GM04504 (cell line): ENCODE measurements at places on chromosomes 6 and 20.
A peak's percentile ranks its signal among the peaks of the same experiment; 100 is the strongest.

- no peak for DNase-seq
Measured at GRCh38 chr6:30157581-30157980, 3.4 kb downstream of the TRIM10 start.

- no peak for DNase-seq
Measured at GRCh38 chr20:25062841-25063240, 4.9 kb upstream of the ACSS1 start.

GRCh38 chr20:36466089-36466488, 75.2 kb upstream of the MYL9 start:
- DNase-seq: no peak

- DNase-seq: no peak
Measured at GRCh38 chr20:43900121-43900466, 14.6 kb upstream of the TOX2 start.

GRCh38 chr6:105363100-105363754, 39.7 kb downstream of the PREP start:
- peak; percentile 27 for DNase-seq

DNA sequence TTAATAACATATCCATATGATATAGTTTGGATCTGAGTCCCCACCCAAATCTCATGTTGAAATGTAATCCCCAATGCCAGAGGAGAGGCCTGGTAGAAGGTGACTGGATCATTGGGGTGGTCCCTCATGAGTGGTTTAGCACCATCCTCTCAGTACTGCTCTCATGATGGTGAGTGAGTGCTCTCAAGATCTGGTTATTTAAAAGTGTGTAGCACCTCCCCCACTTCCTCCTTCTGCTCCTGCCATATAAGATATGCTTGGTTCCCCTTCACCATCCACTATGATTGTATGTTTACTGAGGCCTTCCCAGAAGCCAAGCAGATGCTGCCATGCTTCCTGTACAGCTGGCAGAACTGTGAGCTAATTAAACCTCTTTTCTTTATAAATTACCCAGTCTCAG, 22.9 kb downstream of the IRF4 start:
- DNase-seq: no peak

DNA sequence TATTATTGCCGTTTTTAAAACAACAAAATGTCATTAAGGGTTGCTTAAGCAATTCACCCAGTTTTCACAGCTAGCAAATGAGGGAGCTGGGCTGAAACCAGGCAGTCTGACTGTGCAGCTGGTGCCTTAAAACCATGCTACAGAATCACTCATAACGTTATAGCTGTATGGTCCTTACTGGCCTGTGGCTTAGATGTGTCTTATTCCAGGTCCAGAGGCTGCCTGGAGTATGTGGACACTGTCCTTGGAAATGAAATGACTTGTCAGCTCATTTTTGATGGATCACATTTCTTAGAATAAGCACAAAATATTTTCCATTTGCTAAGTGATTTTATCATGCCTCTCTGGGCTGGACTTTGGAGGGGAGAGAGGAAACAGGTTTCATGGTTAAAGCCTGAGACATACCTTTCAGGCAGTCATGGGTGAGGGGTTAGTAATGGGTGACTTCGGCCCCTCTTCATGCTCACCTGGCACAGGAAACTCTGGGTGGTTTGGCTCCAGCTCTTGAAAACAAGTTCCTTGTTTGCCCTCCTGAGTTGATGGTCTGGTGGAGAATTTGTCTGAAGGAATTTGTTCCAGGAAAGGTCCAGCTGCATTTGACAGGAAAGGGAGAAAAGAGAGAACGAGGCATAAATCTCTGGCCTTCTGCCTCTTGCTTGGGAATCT, 823.2 kb downstream of the DHX35 start:
- no peak for DNase-seq
